Heart left ventricle (tissue), 16 donors: ENCODE measurements at places on chromosomes 12 and 14. TPM values are rescaled to one million over a fixed set of nuclear protein-coding genes. Genes with fewer than 3 reads are reported as not detected.

NTF3 gene
- polyA plus RNA-seq, result 1.1 TPM

DHH gene
- 1.0 TPM for polyA plus RNA-seq

DNAH10 gene
- polyA plus RNA-seq, result 0.11 TPM

ADGRD1 gene
- polyA plus RNA-seq, result 22.7 TPM

DNA sequence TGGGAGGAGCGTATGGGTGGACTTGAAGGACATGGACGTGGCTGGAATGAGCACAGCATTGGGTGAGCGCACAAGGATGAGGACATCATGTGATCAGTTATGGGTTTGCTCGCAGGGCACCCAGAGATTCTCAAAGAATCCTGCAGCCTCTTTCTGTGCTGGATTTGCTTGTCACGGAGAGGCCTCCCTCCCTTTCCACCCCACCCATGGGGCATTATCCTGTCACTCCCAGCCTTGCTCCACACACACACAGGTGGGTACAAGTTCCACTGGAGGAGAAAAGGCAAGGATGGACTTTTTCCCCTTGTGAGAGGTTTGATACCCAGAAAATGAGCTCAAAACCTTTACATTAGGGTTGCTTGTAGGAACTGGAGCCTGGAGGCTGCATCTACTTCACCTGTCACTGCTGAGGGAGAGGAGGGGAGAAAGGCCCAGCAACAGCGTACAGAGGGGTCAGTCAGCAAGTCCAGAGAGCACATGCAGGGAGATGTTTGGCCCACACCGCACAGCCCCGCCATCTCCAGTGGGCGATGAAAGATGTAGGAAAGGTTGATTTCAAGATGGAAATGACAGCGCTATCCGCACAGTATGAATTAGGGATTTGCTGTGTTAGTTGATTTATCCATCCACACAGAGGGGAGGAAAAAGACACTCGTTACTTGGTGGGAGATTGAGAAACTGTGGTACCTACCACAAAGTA, 112.7 kb downstream of the GCH1 start:
- no peak for DNase-seq

DNA sequence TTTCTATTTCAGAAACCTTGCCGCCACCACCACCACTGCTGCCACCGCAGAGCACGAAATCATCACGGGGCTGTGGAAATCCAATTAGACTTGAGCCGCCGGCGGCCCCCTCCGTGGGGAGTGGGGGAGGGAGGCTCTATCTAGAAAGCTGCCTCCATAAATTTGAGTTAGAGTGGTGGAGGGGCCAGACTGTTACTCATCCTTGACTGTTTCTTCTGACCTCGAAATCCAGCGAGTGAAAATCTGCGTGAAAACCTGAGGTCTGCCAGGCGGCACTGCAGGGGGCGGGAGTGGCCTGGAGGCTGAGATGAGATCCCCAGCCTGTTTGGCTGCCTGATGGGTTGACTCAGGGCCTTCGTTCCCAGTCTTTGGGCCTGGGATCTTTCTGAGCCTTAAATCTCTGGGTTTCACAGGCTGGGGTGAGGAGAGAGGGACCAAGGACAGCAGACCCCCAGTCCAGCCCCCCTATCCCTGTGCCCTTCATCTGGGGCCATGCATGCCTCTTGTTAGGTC, 29.9 kb downstream of the TSPAN9 start:
- no peak for DNase-seq
